ENCODE measurements at places on chromosomes 13 and 19. TPM values are rescaled to one million over a fixed set of nuclear protein-coding genes. Genes with fewer than 3 reads are reported as not detected.

GRCh38 chr13:25874064-25874737, 177.6 kb downstream of the SHISA2 start:
- DNase-seq, result no peak

- no peak for DNase-seq
Measured at GRCh38 chr13:111486801-111487200, 166.4 kb downstream of the TEX29 start.

Gene PSMC4
- total RNA-seq, result 69.3 TPM

DNA sequence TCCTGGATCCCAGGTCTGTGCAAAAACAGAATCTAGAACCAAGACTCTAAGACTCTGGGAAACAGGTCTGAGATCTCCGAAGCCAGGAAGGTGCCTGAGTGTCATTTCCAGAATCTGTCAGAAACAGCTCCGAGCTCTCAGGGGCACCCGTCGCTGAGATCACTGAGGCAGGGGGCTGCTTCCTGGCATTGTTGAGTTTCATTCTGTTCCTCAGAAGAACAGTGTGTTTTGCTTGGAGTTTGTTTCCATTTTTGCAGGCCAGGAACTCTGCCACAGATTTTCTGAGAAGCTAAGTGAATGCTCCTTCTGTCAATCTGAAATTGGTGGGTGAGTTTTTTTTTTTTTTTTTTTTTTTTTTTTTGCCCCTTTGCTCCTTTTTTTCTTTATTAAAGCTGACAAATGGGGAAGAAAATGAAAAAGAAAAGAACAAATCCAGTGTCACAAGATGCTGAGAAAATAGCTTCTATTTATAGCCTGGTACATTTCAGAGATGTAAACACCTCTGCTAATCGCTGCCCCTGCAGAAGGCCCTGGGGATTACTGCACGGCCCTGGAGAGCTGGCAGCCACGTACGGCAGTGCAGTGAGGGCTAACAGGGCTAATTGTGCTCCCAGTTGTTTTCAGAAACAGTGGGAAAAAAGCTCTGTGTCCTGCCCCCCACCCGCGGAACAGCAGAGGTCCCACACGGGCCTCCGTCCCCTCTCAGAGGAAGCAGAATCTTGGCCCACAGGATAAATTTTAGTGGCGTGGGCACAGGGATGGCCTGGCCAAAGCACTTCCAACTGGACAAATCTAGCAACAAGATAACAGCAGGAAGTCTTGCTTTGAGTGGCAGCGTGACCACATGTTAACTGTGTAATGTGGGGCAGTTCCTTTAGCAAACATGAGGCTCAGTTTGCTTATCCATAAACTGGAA, 237.6 kb upstream of the IRS2 start:
- peak; percentile 71 for DNase-seq

Gene MBD3L2
- not detected for total RNA-seq

Gene PCDH8
- not detected for total RNA-seq

Gene FXYD3
- 3.1 TPM for total RNA-seq

DNA sequence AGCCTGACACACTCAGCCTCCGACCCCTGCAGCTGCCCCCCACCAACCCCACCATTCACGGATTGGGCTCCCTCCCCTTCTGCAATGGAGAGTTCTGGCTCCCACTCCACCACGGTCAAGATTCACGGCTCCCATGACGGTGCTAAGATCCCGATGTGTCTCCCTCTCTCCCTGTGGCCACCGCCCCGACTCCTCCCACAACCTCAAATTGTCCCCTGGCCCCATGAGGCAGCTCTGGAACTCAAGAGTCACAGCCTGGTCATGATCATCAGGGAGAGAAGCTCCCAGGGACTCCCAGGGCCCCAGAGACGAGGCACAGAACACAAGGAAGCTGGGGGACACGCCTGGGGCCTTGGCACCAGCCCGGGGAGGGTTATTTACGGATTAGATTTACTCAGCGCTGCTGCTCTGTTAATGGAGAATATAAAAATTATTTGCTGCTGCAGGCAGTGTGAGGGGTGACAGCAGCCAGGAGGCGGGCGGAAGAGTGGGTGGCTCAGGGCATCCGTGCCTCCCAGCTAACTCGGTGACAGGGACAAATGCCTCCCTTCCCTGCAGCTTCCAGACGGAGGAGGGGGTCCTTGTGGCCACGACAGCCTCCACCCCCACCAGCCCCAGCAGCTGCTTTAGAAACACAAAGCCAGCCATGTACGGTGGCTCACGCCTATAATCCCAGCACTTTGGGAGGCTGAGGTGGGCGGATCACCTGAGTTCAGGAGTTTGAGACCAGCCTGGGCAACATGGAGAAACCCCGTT, 184.2 kb downstream of the PTPRS start:
- no peak for DNase-seq

GRCh38 chr13:113817860-113818691, 45.8 kb downstream of the GAS6 start:
- no peak for DNase-seq

DNA sequence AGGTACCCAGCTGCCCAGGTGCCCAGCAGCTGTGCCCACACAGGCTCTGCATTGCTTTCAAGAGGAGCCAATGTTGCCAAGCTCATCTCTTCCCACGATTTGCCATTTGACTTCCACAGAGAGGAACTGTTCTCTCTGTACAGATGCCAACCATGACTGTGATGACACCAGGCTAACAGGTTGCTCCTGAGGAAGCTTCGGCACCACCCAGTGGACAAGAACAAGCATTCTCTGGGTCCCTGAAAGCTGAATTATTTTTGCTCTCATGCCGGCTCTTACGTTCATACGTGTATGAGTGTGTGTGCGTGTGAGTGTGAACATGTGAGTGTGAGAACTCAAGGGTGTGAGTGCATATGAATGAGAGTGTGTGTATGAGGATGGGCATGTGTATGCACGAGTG, 535.2 kb downstream of the LIG4 start:
- DNase-seq, result no peak

Gene SKA3
- total RNA-seq, result 0.12 TPM

Gene HSPH1
- total RNA-seq, result 82.4 TPM

GRCh38 chr13:99721606-99722337, 220.5 kb downstream of the TM9SF2 start:
- DNase-seq, result no peak

DNA sequence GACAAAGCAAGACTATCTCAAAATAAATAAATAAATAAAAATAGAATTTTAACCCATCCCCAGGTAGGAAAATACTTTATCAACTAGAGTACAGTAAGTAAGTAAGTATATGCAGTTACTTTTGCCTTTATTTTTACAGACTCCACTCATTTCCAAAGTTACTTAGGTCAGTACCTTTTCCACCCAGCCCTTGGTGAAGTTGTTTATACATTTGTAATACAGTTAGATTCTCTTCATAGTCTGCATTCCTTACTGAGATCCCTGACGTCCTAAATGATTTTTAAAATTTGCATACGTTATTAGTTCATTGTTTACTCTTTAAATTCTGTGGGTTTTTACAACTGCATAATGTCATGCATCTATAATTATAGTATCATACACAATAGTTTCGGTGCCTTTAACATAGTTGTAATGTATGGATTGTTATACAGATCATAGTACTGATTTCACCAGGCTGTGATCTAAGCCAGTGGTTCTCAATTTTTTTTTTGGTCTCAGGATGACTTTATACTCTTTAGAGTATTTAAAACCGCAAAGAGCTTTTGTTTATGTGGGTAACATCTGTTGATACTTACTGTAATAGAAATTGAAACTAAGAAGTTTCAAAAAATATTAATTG, 10.4 kb downstream of the SETDB2 start:
- DNase-seq, result no peak

- DNase-seq, result no peak
Measured at GRCh38 chr13:43648733-43649132, 138.0 kb downstream of the ENOX1 start.

GRCh38 chr13:23996456-23996855, 99.2 kb upstream of the C1QTNF9B start:
- DNase-seq, result no peak

Gene TPTE2
- not detected for total RNA-seq

DNA sequence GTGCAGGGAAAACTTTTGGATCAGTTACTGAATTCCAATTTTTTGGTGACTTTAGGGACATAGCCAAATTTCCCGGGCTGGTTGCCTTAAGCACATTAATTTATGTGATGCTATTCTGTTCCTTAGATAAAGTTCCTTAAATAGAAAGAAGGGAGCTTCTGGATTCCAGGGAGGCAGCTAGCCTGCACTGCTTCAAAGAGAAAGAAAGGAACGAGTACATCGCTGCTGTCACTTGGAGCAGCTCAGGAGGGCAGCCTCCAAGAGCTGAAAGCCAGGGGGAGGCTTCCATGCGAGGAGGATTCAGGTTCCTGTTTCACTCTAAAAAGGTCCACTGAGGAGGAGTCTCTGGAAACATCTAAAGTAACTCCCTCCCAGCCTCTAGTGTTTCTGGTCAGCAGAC, 55.7 kb downstream of the FAM124A start:
- DNase-seq, result no peak

- DNase-seq, result peak; percentile 77
Measured at GRCh38 chr19:34232566-34233481, 21.5 kb upstream of the GARRE1 start.

Gene PSG2
- total RNA-seq, result not detected

DNA sequence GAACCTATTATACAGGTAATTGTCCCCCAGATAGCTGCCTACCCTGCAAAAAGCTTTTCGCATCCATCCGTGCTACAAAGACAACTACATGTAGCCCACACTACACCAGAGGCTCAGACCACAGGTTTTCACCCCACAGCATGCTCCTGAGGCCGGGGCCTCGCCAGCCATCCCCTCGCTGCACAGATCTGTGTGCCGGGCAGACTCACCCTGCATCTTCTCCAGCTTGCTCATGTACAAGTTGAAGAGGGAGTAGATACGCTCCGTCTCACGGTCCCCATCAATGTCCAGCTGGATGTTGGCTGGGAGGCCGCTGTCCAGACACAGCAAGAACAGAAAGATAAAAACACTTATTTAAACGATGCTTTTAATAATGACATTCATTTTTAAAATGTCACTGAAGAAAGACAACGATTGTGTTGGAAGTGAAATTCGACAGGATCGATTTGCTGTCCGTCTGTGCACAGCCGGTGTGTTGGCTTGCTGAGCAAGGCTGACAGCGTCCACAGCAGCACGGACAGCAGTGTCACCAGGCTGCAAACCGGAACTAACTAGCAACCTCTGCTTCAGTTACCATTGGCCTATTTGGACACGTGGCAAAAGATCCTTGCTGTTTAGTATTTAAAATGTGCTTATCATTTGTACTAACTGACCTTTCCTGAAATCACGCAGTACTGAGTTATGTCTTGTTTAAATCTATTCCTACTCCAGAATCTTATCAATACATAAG, 18.6 kb upstream of the C13orf46 start:
- peak; percentile 45 for DNase-seq

Gene LRP3
- 19.5 TPM for total RNA-seq

DNA sequence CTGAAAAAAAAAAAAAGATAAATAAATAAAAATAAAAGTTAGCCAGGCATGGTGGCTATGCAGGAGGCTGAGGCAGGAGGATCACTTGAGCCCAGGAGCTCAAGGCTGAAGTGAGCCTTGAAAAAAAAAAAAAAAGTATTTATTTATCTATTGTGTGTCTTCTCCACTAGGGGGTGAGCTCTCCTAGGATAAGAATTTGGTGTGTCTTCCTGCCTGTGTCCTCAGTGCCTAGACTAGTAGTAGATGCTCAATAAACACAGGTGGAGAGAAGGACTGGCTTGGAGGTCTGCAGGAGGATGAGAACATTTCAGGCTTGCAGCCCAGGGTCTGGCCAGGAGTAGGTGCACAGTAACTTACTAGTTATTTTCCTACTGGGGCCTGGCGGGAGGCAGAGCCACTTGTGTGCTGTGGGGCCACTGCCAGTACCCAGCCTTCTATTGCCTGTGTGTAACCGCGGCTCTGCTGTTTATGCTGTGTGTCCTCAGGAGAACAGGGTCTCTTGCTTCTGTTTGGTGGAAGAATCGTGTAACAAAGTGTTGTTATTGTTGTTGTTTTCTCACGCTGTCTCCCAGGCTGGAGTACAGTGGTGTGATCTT, 5.4 kb downstream of the LMTK3 start:
- no peak for DNase-seq

DNA sequence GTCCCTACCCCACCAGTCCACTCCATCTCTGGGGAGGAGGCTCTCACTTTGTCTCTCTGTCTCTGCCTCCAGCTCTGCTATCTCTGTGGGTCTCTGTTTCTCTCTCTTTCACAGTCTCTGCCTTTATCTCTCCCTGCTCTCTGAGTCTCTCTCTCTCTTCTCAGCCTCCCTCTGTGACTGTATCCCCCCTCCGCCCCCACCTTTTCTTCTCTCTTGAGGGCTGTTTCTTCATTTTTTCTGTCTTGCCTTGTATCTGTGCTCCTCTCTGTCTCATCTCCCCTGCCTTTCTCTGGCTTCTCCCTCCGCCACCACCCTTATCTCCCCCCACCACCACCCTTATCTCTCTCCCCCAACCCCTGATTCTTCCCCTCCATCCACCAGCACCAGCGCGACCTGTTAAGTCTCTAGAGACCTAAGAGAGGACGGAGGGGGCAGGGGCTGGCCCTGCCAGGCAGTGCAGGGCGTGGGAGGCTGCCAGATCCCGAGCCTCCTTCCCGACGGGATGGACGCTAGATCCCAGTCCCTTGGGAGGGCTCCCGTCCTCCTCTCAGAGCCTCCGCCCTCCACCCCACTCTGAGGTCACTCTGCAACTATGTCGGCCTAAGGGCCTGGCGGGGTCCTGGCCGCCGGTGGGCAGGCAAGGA, 1.0 kb downstream of the AXL start:
- peak; percentile 73 for DNase-seq

- DNase-seq, result no peak
Measured at GRCh38 chr13:72565893-72566292, 161.5 kb downstream of the MZT1 start.

Gene CABP5
- total RNA-seq, result not detected

DNA sequence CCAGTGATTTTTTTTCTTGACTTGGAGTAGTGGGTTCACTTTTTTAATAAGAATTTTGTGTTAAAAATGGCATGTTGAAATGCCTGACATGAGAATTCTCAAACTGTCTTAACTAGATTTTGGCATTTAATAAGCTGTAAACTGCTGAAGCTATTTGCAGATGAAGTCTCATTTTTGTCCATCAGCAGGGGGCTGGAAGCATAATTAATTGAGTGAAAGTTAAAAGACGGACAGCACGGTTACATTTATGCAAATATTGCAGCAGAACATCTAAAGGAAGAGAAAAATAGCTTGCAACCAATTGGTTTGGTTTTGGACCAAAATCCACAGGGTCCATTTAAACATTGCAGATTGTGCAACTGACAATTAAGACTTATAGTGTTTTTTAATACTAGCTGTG, 837.3 kb upstream of the KLHL1 start:
- no peak for DNase-seq

DNA sequence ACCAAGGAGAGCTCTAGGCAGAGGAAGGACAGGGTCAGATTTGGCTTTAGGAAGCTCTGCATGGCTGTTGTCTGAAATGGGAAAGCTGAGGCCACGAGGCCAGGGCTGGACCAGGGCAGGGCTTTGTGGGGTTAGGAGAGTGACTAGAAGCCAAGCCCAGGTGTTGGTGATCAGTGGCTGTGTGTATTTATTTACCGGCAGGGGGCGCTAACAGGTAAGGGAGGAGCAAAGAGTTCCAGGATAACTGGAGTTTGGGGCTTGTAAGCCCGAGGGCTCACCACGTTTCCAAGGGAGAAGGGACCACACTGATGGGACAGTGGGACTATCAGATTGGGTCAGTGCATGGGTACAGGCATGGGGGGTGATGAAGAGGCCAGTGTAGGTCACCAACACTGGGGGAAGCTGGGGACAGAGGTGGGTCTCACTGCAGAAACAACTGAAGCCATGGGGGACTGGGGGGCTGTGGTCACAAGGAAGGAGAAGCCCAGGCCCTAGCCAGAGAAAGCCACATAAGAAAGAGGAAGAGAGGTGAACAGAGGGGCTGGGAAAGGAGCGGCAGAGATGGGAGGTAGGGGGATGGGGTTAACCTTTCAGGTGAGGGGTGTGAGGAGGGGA, 3.9 kb downstream of the TMEM147 start:
- DNase-seq, result no peak
